ENCODE measurements at places on chromosomes 3 and 15. TPM values are rescaled to one million over a fixed set of nuclear protein-coding genes. Genes with fewer than 3 reads are reported as not detected.

DNA sequence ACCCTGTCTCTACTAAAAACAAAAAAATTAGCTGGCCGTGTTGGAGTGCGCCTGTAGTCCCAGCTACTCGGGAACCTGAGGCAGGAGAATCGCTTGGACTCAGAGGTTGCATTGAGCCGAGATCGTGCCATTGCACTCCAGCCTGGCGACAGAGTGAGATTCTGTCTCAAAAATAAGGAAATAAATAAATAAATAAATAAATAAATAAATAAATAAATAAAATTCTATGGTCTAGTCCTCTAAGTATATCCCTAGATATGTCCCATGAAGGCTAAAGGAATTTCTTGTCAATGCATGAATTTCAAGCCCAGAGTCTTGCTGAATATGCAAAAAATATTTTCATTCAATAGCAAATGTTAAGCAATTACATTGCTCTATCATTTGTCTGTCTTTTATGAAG is 149.0 kb downstream of the EPHA3 start:
- no peak overlapping the region for H3K27ac ChIP-seq
- H3K4me1 ChIP-seq, result no peaks in the 10 kb centered on the region
- H3K4me3 ChIP-seq, result no peak overlapping the region

Gene DUOXA2
- total RNA-seq, result not detected

Gene ST8SIA2
- total RNA-seq, result not detected

DNA sequence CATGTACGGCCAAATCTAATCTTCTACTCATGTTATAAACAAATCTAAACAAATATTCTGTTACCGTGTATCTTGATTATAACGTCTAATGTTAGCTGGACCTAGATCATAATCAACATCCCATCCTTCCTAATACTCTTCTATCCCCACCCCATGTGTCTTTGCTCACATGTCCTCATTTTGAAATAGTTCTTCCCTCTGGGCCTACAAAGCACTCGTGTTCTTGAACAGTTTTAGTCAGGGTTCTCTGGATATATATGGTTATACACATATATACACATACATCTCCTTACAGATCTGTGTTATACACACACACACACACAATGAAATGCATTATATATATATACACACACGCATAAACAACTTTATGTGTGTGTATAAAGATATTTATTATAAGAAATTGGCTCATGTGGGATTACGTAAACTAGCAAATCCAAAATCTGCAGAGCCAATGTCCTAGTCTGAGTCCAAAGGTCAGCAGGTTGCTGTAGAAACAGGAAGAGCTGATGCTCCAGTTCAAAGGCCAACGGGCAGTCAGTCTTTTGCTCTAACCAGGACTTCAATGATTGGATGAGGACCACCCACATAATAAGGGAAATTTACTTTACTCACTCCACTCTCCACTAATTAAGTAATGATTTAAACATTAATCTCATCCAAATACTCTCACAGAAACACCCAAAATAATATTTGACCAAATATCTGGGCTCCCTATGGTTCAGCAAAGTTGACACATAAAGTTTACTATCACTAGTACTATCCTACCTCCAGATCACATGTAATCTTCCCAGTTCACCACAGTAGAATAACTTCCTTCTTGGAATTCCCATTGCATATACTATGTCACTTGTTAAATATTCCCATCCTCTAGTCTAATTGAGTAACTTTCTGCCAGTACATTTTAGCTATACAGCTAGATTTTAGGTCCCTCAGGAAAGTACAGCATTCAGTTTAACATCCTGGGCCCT is 450.0 kb downstream of the ROBO1 start:
- DNase-seq, result no peak
- H3K4me3 ChIP-seq, result no peak overlapping the region
- no peaks in the 10 kb centered on the region for H3K36me3 ChIP-seq
- H3K4me1 ChIP-seq, result no peaks in the 10 kb centered on the region
- no peaks in the 10 kb centered on the region for H3K27me3 ChIP-seq
- H3K27ac ChIP-seq, result no peak overlapping the region

GRCh38 chr3:8713901-8714759 is 19.5 kb upstream of the CAV3 start:
- no peaks in the 10 kb centered on the region for H3K27me3 ChIP-seq
- no peaks in the 10 kb centered on the region for H3K4me1 ChIP-seq
- DNase-seq, result no peak
- no peak overlapping the region for H3K27ac ChIP-seq

DNA sequence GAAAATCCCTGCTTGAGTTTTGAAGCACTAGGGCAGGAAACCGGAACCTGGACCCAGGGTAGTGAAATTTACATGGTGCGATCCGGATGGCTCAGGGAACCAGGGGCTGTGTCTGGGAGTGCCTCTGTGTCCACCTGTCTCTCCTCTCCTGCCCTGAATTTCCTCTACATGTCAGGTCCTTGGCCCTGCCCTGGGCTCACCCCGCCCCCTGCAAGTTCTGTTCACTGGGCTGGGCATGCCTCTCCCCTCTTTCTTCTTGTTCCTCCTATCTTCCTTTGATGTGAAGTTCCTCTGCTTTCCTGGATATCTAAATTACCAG is 435.9 kb upstream of the RBMS3 start:
- peaks cover 19% of the 10 kb centered on the region for H3K4me1 ChIP-seq
- no peak overlapping the region for H3K4me3 ChIP-seq
- no peaks in the 10 kb centered on the region for H3K36me3 ChIP-seq
- H3K27ac ChIP-seq, result no peak overlapping the region

- no peak overlapping the region for H3K4me3 ChIP-seq
- H3K4me1 ChIP-seq, result peaks cover 3% of the 10 kb centered on the region
- peaks cover 15% of the 10 kb centered on the region for H3K27me3 ChIP-seq
- DNase-seq, result no peak
- no peaks in the 10 kb centered on the region for H3K36me3 ChIP-seq
These were observed 110.4 kb downstream of the IL12A start for GRCh38 chr3:160098926-160099626.

- H3K27me3 ChIP-seq, result peaks cover 20% of the 10 kb centered on the region
- no peaks in the 10 kb centered on the region for H3K4me1 ChIP-seq
- DNase-seq, result no peak
- no peak overlapping the region for H3K4me3 ChIP-seq
These were observed 27.0 kb downstream of the GPR156 start for GRCh38 chr3:120258009-120258408.

DNA sequence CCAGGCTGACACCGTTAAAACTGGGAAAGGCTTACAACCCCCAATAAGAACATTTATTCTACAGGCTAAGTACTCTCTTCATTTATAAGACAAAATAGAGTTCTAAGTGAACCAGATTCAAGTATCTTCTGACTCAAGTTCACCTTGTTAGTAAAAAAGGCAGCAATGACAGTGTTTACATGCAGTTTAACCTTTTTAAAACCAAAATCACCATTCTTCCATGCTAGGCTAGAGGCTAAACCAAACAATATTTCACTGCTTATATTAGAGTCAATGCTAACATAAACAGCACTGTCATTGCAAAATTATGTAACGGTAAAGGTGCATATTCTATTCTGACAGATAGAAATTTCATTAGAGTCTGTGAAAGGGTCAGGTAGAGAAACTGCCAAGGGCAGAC is 118.0 kb downstream of the FBN1 start:
- no peaks in the 10 kb centered on the region for H3K36me3 ChIP-seq
- H3K4me3 ChIP-seq, result no peak overlapping the region
- H3K4me1 ChIP-seq, result no peaks in the 10 kb centered on the region

GRCh38 chr3:143252931-143253330 is 133.4 kb downstream of the CHST2 start:
- no peak overlapping the region for H3K4me3 ChIP-seq
- no peak overlapping the region for H3K27ac ChIP-seq
- H3K27me3 ChIP-seq, result no peaks in the 10 kb centered on the region
- no peak for DNase-seq

Gene CKMT1B
- total RNA-seq, result not detected

DNA sequence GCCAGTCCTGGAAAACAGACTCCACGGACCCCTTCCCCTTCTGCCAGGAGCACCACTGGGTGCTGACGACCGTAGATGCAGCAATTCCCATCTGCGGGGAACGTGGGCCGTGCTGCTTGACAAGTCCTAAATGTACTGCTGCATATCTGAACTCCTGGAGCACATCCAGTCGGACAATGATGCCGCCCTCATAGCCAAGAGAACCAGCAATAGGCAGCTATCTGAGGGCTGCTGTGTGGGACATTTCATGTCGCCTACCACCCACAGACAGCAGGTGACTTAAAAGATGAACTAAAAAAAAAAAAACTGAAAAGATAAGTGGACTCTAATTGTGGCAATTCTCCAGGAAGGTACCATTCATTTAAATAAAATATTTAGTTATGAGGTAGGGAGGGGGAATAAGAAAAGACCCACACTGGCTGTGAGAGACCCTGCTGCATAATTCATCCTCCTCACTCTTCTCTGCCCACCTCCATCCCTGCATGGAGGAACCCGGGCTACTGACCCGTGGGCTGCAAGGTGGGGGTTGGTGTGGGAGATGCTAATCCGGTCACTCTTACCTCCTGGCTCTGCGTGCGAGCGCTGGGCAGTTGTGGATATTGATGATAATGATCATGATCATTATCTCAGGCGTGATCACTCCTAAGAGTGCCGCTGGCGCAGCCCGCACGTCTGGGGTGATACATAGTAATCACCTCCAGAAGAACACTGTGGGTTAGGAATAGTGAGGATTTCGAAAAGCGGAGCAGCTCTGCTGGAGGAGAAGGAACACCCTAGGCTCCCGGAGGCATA is 28.3 kb downstream of the ALS2CL start:
- H3K36me3 ChIP-seq, result no peaks in the 10 kb centered on the region
- no peaks in the 10 kb centered on the region for H3K4me1 ChIP-seq
- peaks cover 4% of the 10 kb centered on the region for H3K27me3 ChIP-seq
- no peak overlapping the region for H3K27ac ChIP-seq
- H3K4me3 ChIP-seq, result no peak overlapping the region

Measured in activated CD8-positive, alpha-beta memory T cell treated with anti-CD3 and anti-CD28 coated beads, Interleukin-2, amount 10 ng/mL, durations not matched to agents 7 days and 5 days (primary cell).